LHCN-M2 (cell line): ENCODE measurements at places on chromosomes 4 and X. TPM values are rescaled to one million over a fixed set of nuclear protein-coding genes. Genes with fewer than 3 reads are reported as not detected.

GRCh38 chrX:129360175-129360574 is 163.1 kb downstream of the SMARCA1 start:
- DNase-seq = peak; percentile 26

GRCh38 chr4:94342694-94343093 is at the start of gene HPGDS:
TSS of gene HPGDS (minus strand) at chr4:94342836. CDS start at chr4:94334629, 8,207 bp downstream.
- no peak for DNase-seq

DNA sequence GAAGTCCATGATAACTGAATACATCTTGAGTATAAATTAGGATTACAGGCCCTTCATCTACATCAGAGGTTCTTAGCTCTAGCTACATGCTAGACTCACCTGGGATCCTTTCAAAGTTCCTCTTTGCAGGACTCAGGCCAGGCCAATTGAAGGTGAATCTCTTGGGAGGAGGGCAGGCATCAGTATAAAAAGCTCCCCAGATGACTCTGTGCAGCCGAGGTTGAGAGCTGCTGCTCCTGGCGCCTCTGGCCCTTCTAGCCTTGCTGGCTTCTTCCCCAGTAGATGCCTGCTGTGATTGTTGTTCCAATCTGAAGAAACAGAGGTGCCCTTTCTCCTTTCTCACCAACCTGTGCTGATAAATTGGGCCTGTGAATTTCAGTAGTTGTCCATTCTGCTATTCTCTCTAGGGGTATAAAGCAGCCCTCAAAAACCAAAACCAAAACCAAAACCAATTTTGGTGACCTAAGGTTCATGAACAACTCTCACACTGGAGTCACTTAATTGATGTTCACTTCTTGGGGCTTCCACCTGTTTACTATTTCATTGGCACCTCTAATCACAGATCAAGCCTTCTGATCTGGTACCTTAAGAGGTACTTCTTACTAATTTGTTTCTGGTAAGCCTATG is 78.7 kb downstream of the SUPT20HL2 start:
- no peak for DNase-seq

DNA sequence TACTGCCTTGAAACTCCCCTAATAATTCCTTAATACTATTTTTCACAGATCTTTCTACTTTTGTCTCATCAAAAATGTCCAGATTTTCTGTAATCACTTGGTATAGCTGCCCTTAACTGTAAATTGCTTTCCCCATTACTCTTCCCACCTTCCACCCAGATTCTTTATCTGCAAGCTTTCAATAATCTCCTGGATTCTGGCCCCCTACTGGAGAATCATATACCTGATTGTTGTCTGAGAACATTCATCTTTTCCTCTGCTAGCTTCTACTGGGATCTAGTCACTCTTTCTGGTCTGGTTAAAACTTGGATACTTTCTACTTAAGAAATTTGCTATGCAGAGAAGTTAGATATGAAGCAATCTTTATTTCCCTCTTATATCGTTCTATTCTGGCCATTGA is 552.6 kb downstream of the PCDH19 start:
- DNase-seq = no peak

- DNase-seq = no peak
Measured at GRCh38 chrX:8907688-8908087, 106.5 kb upstream of the FAM9A start.

DNA sequence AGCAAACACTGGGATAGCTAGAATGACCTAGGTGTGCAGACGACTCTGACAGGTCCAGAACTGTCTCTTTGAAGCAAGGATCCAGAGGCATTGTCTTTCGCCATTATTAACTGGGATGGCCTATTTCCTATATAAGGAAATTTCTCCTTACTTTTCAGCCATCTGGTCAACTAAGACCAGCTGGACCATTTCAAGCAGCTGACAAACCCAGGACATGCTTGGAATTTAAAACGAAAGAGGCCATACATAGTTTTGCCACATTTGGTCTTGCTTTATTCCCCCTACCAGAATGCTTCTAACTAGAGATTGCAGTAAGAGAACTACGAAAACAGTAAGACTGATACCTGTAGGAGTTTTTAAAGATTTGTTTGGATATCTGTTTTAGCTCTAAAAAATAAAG is 87.0 kb downstream of the GLRA2 start:
- no peak for DNase-seq

GRCh38 chrX:134599184-134599914 is 58.9 kb downstream of the PLAC1 start:
- peak; percentile 79 for DNase-seq

DNA sequence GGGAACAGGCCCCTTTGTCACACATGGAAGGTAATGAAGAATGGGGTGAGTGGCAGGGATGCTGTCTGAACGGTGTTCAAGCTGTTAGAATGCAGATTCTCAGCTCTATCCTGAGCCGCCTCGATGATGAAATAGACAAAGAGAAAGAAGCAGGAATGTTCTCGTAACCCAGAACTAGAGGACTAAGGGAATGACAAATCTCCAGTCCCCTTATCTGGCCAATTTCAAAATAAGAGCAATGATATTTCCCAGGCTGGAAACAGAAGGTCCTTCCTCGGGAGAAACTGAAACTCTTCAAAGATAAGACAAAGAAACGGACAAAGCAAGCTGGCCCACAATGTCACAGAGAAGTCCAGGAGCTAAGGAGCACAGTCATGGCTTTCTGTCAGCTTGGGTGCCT is 29.5 kb upstream of the MTNR1A start:
- no peak for DNase-seq

DNA sequence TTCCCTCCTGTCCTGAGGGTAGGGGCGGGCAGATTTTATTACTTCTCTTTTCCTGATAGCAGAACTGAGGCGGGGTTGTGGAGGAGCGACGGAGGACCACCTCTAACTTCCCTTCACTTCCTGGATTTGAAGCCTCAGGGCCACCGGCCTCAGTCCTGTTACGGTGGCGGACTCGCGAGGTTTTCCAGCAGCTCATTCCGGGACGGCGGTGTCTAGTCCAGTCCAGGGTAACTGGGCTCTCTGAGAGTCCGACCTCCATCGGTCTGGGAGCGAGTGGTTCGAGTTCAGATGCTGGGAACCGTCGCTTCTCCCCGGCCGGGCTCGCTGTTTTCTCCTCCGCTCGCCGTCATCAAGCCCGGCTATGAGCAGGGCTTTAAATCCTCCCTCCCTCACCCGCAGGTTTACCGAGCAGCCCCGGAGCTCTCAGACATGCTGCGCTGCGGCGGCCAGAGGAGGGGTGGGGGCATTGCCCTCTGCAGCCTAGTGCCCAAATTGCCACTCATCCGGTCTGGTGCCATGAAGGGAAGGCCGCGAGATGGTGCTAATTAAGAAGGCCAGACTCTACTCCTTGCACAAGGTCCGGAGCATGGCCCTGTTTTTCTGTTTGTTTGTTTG is 23.3 kb downstream of the HAND2 start:
- no peak for DNase-seq

DNA sequence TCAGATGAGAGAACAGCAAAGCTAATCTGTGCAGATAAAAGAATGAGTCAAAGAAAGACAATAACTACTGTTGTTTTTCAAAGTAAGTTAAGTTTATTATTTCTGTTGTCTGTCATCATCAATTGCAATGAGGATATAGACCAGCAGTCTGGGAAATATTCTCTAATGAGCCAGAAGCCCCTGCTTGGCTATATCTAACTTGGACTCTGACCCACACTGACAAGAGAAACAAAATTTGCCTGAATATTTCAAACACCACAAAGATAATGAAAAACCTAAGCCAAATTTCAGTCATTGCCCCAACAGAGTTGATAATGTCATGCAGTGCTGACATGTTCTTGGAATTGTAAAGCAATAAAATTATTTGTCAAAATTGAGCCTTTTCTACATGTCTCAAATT is 115.0 kb upstream of the PRDX4 start:
- DNase-seq = no peak

FAM47A gene
- not detected in 2 replicates for total RNA-seq

RTL3 gene
- total RNA-seq = 0.06 and 0.29 TPM in 2 replicates

NR0B1 gene
- not detected in 2 replicates for total RNA-seq

USP51 gene
- 0.77 and 1.0 TPM in 2 replicates for total RNA-seq

ABCG2 gene
- total RNA-seq = 1.2 TPM in 2 replicates
